ENCODE measurements at places on chromosomes 12 and 14. TPM values are rescaled to one million over a fixed set of nuclear protein-coding genes. Genes with fewer than 3 reads are reported as not detected.

DNA sequence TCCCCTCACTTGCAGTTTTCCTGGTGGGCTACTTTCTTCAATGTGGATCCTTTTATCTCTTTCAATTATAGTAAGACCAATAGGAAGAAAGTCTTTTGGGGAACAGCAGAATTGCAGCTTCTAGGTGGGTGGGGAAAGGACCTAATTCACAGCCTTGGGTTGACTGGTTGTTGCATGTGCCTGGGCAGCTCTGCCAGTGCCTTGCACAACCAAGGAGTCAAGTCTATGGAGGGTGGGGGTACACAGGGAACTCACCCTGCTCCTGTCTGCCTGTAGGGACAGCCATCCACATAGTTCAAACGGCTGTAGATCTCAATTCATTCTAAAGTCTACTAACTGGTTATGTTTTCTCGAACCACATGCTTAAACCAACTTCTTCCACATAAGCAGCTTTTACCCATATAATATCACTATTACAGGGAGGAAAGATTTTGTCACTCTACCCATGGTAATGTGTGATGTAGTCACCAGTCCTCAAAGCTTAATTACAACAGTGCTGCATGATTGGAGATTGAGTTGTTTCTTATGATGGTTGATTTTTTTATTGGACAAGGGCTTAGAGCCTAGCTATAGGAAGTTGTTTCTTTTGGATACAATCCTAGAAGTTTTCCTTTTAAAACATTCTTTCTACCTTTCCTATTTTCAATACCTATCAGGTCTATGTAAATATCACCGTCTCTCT is 117.7 kb upstream of the FRMD6 start:
- no peak for DNase-seq

DNA sequence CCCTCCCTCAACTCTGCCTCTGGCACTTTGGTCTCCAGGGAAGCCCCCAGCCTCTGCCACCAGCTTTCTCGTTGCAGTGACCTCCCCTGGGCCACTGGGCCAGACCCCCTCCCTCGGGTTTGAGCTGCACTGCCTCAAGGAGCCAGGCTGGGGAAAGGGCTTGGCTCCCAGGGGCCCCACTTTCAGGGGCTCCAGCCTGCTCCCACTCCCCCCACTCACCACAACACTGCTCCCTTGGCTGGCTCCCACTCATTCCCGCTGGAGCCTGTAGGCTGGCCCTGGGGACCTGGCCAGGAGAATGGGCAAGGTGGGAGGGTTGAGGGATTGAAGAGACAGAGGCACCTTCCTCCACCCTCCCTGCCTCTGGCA is 19.3 kb upstream of the KIF26A start:
- DNase-seq, result no peak

GRCh38 chr14:35766700-35767082 is 42.4 kb downstream of the RALGAPA1 start:
- DNase-seq, result no peak

DNA sequence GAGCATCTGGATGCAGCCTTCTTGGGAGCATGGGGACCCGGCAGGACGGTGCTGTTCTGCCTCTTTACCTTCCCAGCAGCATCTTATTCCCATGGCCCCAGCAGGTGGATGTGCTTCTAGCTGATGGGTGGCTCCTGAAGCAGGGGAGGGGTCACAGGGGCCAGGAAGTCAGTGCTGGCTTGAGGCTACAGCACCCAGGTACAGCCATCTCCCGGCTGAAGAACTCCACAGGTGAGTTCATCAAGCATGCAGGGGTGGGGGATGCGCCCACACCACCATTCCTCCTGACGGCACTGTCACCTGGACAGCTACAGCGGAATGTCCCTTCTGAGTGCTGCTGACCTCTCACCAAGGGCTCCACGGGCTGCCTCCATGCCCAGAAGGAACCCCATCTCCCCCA is 57.3 kb downstream of the BCL11B start:
- DNase-seq, result no peak

DNA sequence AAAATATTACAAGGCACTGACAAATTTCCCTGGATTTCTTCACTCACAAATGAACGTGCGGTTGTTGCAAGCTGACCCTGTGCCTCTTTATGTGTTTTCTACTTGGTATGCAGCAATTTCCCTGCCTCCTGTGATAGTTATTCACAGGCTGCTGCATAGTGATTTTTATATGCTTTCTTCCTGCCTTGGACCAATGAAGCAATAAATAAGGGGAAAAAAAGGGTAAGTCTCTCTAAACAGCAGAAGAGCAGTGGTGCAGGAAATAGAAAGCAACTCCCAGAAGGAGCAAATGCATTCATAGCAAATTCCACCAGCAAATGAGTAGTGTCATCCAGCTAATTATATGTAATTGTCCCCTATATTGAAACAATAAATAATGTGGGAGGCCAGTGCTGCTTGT is 737.9 kb downstream of the GALC start:
- DNase-seq, result no peak

The NDRG2 gene
- 0.83 TPM for polyA plus RNA-seq

The PLEKHD1 gene
- 0.01 TPM for polyA plus RNA-seq

The TPH2 gene
- not detected for polyA plus RNA-seq
